Fibroblast of the aortic adventitia (primary cell): ENCODE measurements at places on chromosomes 12 and 14. TPM values are rescaled to one million over a fixed set of nuclear protein-coding genes. Genes with fewer than 3 reads are reported as not detected.

The SLC7A7 gene
- 2.5 and 16.5 TPM in 2 replicates for total RNA-seq

The CD69 gene
- total RNA-seq: not detected in 2 replicates

The EVL gene
- total RNA-seq: 14.4 and 19.5 TPM in 2 replicates

The ANKS1B gene
- 1.5 and 47.0 TPM in 2 replicates for total RNA-seq

The ZNF740 gene
- total RNA-seq: 12.6 and 16.3 TPM in 2 replicates

The CEP83 gene
- 15.8 and 35.3 TPM in 2 replicates for total RNA-seq

The DYNLL1 gene
- total RNA-seq: 93.5 and 453 TPM in 2 replicates

The PLEKHD1 gene
- total RNA-seq: 0.09 TPM in 1 of 2 replicates, not detected in the other

The STXBP6 gene
- total RNA-seq: 0.27 and 2.7 TPM in 2 replicates

The CISTR gene
- total RNA-seq: not detected in 2 replicates

The ENDOU gene
- total RNA-seq: 0.36 TPM in 1 of 2 replicates, not detected in the other

The LRP1 gene
- total RNA-seq: 381 and 541 TPM in 2 replicates

The MLXIP gene
- total RNA-seq: 8.3 and 15.4 TPM in 2 replicates

The GPR162 gene
- total RNA-seq: 2.6 and 3.5 TPM in 2 replicates

The PDE3A gene
- 16.2 and 17.2 TPM in 2 replicates for total RNA-seq

The LHX5 gene
- total RNA-seq: not detected in 2 replicates

The EEA1 gene
- total RNA-seq: 30.9 and 42.3 TPM in 2 replicates

The TSPAN11 gene
- 0.36 and 2.0 TPM in 2 replicates for total RNA-seq
